ENCODE measurements at places on chromosomes 3 and 15. TPM values are rescaled to one million over a fixed set of nuclear protein-coding genes. Genes with fewer than 3 reads are reported as not detected.

DNA sequence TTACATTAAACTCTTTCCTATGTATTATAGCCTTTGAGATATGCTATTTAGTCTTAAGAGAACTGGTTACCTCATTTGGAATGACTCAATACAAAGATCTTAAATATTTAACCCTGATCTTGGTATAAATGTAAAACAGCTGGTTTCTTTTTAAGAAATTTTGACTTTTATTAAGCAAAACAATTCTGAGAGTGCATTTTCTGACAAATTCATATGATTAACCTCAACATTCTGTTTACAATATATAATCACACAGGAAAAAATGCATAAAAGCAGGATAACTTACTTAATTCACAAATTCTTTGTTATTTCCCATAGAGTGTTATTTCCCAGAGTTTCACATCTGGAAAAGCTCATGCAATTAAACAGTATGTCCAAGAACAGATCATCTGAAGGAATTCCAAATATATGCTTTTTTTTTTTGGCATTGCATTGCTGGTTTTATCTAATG is 400.4 kb upstream of the THBS1 start:
- H3K36me3 ChIP-seq, result no peaks in the 10 kb centered on the region
- no peak for DNase-seq
- H3K27ac ChIP-seq, result no peak overlapping the region
- no peaks in the 10 kb centered on the region for H3K4me1 ChIP-seq

DNA sequence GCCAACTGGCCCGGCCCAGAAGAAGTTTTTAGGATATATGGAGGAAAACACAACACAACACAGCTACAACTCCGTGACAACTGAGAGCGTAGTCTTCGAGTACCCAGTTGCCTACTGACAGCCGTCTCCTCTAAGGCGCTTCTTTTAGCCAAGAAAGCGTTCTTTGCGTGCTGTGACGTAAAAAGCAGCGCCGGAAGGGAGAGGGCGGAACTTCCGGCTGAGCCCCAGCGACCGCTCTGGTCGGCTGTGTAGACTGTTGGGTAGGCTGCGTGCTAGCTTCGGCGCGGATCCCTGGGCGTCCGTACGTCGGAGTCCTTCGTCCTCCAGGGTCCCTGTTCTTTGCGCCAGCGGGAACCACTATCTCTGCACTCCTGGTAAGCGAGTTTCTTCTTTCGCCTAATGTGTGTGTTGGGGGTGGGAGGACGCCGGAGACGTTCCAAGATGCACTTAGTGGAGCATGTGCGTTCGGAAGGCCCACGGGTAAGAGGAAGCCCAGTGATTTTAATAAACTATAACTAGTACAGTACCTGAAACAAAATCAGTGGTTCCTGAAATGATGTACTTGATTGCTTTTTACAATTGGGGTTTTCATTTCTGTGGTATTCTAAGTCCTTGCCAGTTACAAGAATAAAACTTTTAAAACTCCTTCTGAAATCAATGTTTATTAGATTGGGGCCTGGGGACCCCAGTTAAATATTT is at the start of gene TRMT10C:
Gene TRMT10C, plus strand, starts transcription at position 239 of the 699 bp plus-strand sequence. CDS start 2,914 bp downstream, outside the sequence.
- H3K4me3 ChIP-seq, result peak within 1 kb of the TSS; percentile 86
- H3K27me3 ChIP-seq, result no peaks in the 10 kb centered on the region
- peak; percentile 76 for DNase-seq
- peak within 1 kb of the TSS; percentile 93 for H3K27ac ChIP-seq
- H3K4me1 ChIP-seq, result no peaks in the 10 kb centered on the region
- peaks cover 27% of the 10 kb centered on the region for H3K36me3 ChIP-seq

GRCh38 chr3:69740103-69741021 is 1.1 kb downstream of the MITF start:
- no peak overlapping the region for H3K27ac ChIP-seq
- H3K4me1 ChIP-seq, result no peaks in the 10 kb centered on the region
- H3K36me3 ChIP-seq, result no peaks in the 10 kb centered on the region
- peak; percentile 87 for DNase-seq

GRCh38 chr3:20575146-20575545 is 389.1 kb upstream of the SGO1 start:
- no peaks in the 10 kb centered on the region for H3K27me3 ChIP-seq
- no peak for DNase-seq
- no peaks in the 10 kb centered on the region for H3K36me3 ChIP-seq
- H3K27ac ChIP-seq, result no peak overlapping the region
- H3K4me1 ChIP-seq, result no peaks in the 10 kb centered on the region

- no peak overlapping the region for H3K27ac ChIP-seq
- H3K4me3 ChIP-seq, result no peak overlapping the region
- no peak for DNase-seq
These were observed 115.8 kb upstream of the UBE3A start for GRCh38 chr15:25554640-25555039.

DNA sequence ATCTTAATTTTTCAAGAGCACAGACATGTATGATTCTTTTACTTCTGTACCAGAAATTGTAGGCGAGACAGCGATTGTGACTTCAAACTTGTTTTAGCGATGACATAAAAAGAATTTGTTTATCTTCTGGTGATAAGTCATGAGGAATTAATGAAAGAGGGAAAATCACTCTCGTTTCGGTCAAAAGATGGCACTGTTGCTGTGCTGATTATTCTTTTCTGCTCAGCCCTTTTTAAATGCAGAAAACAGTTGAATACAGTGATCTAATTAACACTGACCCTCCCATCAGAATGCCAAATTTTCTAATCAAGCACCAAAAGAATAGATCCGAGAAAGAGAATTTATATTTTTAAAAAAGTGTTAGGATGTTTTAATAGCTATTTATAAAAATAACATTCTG is 52.6 kb downstream of the NSUN3 start:
- H3K36me3 ChIP-seq, result no peaks in the 10 kb centered on the region
- H3K27ac ChIP-seq, result no peak overlapping the region
- no peaks in the 10 kb centered on the region for H3K27me3 ChIP-seq

GRCh38 chr15:31296646-31297574 is 29.7 kb upstream of the KLF13 start:
- H3K4me3 ChIP-seq, result no peak overlapping the region
- no peaks in the 10 kb centered on the region for H3K27me3 ChIP-seq
- peaks cover 17% of the 10 kb centered on the region for H3K4me1 ChIP-seq
- no peaks in the 10 kb centered on the region for H3K36me3 ChIP-seq
- peak; percentile 49 for DNase-seq

DNA sequence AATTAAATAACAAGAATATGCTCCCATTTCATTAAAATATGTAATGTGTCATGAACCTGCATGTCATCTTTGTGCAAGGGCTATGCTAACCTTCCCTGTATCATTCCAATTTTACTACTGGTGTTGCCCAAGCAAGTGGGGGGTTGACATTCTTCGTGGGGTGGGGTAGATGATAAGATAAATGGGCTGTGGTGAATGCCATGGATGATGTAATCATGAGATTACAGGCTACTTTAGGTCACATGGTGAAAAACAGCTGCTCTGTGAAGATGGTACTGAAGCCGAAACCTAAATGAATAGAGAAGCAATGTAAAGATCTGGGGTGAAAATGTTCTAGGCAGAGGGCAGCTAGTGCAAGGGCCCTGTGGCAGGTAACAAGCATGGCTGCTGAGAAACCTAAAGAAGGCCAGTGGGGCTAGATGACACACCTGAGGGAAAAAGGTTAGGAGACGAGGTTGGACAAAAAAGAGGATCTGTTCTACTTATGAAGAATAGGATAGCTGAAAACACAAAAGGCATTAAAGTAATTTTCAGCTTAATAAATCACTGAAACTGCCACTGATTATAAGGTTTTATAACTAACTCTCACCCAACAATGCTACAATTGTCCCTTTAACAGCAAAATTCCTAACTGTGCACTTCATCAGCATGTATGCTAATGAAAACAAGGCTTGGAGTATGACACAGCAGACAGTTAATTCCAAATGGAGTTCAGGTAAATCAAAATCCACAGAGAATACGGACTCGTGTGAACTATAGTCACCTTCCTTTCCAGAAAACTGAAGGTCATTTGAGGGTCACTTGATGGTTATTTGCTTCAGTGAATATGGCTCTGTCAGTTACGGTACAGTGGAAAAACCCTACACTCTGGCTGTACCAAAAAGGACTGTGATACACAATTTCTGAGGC is 35.0 kb downstream of the MTMR10 start:
- no peaks in the 10 kb centered on the region for H3K36me3 ChIP-seq
- no peaks in the 10 kb centered on the region for H3K4me1 ChIP-seq
- no peak for DNase-seq
- no peaks in the 10 kb centered on the region for H3K27me3 ChIP-seq

DNA sequence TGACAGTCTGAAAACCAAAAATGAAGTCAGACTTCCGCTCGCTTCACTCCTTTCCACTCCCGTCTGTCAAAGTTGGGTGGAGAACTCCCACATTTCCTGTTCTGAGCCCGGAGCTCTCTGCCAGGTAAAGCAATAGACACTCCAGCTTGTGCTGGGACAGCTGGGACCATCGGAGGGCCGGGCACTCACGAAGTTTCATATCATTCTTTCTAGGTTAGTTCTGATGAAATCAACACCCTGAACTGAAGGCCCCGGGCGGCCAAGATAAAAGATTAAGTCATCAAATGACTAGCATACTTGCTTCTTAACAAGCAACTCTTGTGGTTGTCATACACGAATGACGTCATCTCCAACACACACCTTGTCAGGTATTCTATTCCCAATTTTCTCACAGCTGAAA is 42.1 kb downstream of the MAGI1 start:
- no peak for DNase-seq
- no peaks in the 10 kb centered on the region for H3K27me3 ChIP-seq
- H3K27ac ChIP-seq, result no peak overlapping the region

DNA sequence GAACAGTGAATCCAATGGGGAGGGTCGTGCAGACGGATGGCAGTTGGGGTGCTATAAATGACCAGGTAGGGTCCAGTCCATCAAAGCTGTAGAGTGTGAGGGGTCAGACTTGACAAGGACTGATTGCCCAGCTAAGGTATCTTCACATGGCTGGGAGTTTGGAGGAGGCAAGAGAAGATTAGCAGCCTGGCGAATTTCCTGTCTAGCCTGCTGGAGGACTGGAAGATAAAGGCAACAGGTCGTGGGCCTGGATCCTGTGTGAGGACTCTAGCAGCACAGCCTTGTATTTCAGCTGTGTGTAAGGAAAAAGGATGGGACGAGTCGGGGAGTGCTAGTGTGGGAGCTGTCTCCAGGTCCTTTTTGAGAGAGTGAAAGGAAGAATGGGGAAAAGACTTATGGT is 17.6 kb downstream of the CCR5AS start:
- no peaks in the 10 kb centered on the region for H3K4me1 ChIP-seq
- H3K27ac ChIP-seq, result no peak overlapping the region
- no peak overlapping the region for H3K4me3 ChIP-seq
- no peaks in the 10 kb centered on the region for H3K27me3 ChIP-seq
- DNase-seq, result no peak
- no peaks in the 10 kb centered on the region for H3K36me3 ChIP-seq

GRCh38 chr15:32922541-32922940 is 204.7 kb downstream of the GREM1 start:
- H3K4me1 ChIP-seq, result peaks cover 6% of the 10 kb centered on the region
- H3K27me3 ChIP-seq, result no peaks in the 10 kb centered on the region
- no peak overlapping the region for H3K4me3 ChIP-seq
- H3K36me3 ChIP-seq, result no peaks in the 10 kb centered on the region
- H3K27ac ChIP-seq, result no peak overlapping the region

GRCh38 chr3:124063197-124063909 is 71.4 kb upstream of the ROPN1 start:
- H3K27me3 ChIP-seq, result peaks cover 2% of the 10 kb centered on the region
- DNase-seq, result no peak
- no peak overlapping the region for H3K4me3 ChIP-seq
- no peaks in the 10 kb centered on the region for H3K36me3 ChIP-seq
- no peak overlapping the region for H3K27ac ChIP-seq

DNA sequence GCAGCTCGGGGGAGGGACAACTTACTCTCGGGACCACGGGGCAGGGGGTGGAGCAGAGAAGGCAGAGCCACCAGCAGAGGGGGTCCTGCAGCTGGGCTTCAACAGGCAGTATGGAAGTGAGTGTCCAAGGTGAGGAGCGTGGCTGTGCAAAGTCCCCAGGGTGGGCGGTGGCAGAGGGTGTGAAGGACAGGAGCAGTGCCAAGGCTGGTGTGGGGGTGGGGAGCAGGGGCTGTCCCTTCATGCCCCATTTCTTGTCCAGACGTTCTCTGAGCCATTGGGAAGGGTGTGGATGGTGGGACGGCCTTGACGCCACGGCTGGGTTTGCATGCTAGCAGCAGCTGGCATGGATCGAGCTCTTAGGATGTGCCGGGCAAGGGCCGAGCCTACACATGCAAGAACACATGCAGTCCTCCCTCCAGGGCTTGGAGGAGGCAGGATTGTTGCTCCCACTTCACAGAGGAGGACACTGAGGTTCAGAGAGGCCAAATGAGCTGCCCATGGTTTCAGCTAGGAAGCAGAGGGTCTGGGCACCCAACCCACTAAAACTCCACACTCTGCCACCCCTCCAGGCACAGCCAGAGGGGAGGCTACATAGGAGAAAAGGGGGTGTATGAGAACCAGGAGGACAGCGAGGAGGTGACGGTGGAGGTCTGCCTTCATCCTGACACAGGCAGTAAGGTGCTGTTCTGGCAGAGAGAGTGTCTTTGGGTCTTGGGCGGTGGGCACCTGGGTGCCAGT is 93.6 kb downstream of the TBC1D2B start:
- peak; percentile 41 for DNase-seq
- no peaks in the 10 kb centered on the region for H3K4me1 ChIP-seq
- H3K27me3 ChIP-seq, result no peaks in the 10 kb centered on the region
- H3K4me3 ChIP-seq, result no peak overlapping the region
- H3K27ac ChIP-seq, result no peak overlapping the region

- no peaks in the 10 kb centered on the region for H3K4me1 ChIP-seq
- H3K4me3 ChIP-seq, result no peak overlapping the region
- DNase-seq, result no peak
- no peaks in the 10 kb centered on the region for H3K36me3 ChIP-seq
These were observed 117.5 kb downstream of the APBA2 start for GRCh38 chr15:29003191-29003839.

- no peak for DNase-seq
- H3K27me3 ChIP-seq, result no peaks in the 10 kb centered on the region
- H3K4me3 ChIP-seq, result no peak overlapping the region
These were observed 45.3 kb upstream of the LHFPL4 start for GRCh38 chr3:9598783-9599387.

Gene ILDR1
- 1.6 TPM for total RNA-seq

Gene ZNF770
- 121 TPM for total RNA-seq

Gene SKOR1
- 0.11 TPM for total RNA-seq

Gene CCDC39
- total RNA-seq, result 0.34 TPM

Gene HDC
- not detected for total RNA-seq

Data from H1 (cell line).